ENCODE measurements at places on chromosomes 1 and 21.

DNA sequence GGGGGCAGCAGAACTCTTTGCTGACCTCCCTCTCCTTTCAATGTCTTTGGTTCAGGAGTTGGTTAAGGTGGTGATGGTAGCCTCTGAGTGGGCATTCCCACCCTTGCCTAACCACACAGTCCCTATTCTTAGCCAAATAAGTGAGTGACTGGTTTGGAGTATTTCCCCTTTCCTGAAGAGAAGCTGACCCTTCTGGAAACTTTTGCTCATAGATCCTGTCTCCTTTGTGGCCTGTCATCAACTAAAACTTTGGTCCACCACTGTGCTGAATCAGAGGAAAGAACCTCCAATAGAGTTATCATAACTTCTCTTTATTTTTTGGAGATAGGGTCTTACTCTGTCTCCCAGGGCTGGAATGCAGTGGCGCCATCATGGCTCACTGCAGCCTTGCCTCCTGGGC, 31.1 kb downstream of the C1orf21 start:
- DNase-seq, result no peak

GRCh38 chr1:64337926-64338325, 132.0 kb upstream of the CACHD1 start:
- DNase-seq, result no peak

DNA sequence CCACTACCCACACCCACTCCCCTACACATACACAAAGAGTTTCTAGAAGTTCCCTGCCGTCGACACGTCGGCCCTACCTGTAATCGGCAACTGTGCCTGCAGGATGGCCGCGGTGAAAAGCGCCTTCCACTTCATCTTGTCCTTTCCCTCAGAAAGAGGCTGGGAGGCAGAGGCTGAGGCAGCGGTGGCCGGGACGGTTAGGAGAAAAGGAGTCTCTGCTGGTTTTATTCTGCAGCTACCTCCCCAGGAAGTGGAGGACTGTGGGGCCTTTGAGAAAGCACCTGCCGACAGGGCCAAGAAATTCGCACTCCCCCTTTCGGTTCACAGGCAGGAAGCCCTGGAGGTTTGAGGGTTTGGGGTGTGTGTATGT, at the start of gene CD247:
Gene CD247 (minus strand): TSS at position 199 of the 370 bp plus-strand sequence. CDS start 64 bp downstream, at position 135.
- no peak for DNase-seq

DNA sequence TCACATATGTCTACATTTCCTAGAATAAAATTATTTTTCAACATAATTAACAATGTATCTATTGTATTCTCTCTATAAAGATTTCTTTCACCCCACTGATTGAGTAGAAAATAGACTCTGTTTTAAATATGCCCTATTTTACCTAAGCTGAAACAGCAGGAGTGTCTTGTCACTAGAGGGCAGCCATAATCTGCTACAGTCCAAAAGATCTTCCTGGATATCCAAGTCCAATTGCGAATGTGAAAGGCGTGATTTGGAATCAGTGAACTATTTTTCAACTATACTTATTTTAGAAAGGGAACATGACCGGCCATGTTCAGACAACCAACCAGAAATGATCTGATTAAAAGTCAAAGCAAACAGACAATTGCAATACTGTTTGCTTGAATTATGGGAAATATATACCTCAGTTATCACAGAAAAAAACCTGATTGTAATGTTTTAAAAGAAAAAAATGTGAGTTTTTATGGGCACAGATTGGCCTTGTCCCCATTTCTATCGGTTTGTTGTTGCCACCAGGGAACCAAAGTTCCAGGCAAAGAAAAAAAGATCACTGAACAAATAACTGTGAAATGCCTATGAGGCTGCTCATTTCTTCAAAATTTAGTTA, 1211.0 kb upstream of the ADGRL4 start:
- DNase-seq, result peak; percentile 2

DNA sequence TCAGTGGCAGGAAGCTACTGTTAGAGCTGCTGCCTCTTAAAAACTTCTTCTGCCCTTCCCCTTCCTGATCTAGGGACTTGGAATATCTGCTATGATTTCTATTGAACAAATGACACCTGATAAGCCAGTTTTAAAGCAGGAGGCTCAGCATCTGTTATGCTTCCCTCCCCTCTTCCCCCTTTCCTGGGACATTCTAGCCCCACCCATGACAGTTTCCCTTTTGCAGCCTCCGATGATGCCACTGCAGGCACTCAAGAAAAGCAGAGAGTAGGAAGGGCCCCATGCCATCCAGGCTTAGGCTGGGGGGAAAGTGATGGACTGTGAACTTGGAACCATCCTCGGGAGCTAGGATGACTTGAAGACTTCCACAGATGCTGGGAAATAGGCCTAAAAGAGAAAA, 15.1 kb upstream of the EPB41 start:
- DNase-seq, result no peak

DNA sequence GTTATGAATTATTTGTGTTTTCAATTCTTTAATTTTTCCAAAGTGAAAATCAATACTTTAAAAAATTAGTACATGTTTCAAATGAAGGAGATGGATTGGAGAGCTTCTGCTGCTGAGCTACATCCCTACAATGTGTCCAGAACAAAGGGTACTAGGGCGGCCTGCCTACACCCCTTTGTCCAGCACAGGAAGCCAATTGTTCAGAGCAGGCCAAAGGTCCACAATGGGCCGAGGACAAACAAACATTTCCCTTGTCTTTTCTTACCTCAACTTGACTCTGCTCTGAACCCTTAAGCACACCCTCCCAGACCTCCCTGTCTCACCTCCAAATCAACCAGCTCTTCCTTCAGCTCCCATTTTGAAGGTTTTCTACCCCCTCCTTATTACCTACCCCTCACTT, 39.4 kb upstream of the CAMK1G start:
- DNase-seq, result no peak

DNA sequence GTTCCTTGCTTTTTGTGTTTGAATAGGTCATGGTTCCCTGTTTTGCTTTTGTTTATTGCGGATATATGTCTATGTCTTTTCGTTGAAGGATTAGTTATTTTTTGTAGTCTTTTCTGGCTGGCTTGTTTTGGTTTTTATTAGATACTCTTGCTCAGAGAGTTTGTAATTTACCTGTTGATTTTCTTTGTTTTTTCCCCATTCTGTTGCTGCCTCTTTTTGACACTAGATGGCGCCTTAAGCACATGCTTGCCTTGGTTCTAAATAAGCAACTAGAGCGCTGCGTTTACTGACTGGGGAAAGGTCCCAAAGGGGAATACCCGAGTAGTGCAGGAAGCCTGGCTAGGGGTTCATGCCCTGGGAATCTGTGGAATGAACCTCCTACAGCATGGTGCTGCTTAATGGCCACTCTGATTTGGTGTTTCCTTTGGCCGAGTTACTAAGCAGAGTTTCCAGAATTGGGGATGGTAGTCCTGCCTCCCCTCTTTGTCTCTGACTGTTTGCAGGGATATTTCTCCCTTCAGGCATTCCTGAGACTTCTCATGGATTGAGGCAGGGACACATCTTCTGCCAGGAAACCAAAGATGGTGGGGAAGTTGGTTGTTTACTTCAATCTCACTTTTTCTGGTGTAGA, 143.2 kb downstream of the PTPRU start:
- DNase-seq, result peak; percentile 44

DNA sequence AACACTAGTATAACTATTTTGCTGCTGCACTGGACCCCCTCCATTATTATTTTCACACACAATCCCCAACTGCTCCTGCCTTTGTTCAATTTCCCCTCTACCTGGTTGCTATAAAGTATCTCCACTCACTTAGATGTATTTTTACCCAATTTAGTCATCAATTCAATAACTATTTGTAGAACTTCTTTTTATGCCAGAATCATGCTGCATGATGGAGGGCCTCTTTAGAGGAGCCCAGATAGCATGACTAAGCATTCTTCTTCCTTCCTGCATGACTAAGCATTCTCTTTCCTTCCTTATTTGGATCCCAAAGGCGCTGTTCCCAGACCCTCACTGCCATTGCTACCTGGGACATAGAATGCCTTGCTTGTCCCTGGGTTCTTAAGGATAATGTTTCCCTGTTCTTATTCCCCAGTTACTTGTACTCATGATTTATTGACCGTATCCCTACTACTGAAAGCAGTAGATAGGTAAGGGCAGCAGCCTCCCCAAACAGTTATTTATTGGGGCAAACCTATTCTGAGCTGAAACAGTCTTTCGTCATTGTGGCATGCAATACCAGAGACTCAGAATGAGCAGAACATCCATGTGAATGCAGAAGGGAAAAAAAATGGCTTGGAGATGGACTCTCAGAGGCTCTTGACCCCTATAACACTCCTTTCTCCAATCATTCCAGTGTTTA, 89.3 kb upstream of the AKT3 start:
- no peak for DNase-seq

DNA sequence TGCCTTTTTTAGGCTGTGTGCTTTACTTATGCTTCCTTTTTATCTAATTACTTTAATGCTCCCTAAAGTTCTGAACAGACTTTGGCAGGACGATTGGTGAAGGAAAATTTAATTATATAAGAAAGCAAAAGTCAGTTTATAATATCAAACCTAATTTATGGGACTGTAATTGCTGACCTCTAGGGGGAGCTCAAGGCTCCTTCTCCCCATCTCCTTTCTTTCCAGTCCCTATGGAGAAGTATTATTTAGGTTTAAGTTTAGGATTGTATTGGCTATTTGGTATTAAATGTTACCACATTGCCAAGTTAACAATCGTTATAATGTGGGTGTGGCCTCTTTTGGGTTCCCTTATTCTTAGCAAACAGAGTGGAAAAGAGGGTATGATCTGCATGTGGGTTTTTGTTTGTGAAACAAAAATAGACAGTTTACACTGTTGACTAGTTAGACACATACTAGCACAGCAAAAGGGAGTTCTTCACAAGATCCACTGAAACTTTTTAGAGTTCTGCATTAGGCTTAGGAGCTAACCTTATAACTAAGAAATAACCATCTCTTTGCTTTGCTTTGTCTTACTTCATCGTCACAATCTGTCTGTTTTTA, 48.2 kb upstream of the TNFSF4 start:
- DNase-seq, result peak; percentile 44

- DNase-seq, result no peak
These were observed 173.4 kb upstream of the RGS18 start for GRCh38 chr1:191984856-191985255.

DNA sequence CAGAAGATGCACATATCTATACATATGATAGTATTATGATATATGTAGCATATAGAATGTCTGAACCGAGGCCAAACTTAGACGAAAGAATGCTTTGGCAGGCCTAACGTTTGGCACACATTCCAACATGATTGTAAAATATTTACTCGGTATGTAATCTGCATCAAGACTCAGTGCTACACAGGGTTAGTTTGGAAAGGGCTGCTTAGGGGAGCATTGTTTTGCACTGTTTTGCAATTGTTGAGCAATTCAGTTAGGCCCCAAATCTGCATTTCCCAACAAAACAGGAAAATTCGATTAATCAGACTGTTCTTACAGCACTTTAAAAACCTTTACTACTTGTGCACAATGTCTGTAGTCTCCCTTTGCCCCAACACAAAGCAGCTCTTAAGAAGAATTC, 216.0 kb upstream of the NEGR1 start:
- no peak for DNase-seq

- DNase-seq, result no peak
These were observed 22.0 kb downstream of the SMAP2 start for GRCh38 chr1:40395190-40396175.

GRCh38 chr1:33763406-33763805, 100.5 kb upstream of the HMGB4 start:
- DNase-seq, result no peak

GRCh38 chr1:27491748-27492700, 2.1 kb upstream of the WASF2 start:
- peak; percentile 78 for DNase-seq

DNA sequence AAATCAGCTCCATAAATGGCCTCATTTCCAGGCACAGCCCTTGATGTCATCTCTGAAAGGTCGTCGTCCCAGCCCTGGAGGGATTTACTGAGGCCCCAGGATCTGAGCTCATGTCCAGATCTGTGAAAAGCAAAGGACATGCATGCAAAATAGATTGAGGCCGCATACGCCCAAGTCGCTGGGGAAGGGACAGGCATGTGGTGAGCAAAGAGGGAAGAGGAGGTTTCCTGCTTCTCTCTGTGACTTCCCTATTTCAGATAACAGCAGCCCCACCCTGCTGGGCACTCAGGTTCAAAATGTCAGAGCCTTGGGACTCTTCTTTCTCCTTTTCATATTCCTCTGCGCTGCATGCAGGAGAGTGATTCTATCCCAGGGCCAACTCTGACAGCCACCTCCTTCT, 197.2 kb downstream of the ADSS2 start:
- DNase-seq, result peak; percentile 42

Data from GM12865 (cell line).